ENCODE measurements at places on chromosomes 12 and 14.

DNA sequence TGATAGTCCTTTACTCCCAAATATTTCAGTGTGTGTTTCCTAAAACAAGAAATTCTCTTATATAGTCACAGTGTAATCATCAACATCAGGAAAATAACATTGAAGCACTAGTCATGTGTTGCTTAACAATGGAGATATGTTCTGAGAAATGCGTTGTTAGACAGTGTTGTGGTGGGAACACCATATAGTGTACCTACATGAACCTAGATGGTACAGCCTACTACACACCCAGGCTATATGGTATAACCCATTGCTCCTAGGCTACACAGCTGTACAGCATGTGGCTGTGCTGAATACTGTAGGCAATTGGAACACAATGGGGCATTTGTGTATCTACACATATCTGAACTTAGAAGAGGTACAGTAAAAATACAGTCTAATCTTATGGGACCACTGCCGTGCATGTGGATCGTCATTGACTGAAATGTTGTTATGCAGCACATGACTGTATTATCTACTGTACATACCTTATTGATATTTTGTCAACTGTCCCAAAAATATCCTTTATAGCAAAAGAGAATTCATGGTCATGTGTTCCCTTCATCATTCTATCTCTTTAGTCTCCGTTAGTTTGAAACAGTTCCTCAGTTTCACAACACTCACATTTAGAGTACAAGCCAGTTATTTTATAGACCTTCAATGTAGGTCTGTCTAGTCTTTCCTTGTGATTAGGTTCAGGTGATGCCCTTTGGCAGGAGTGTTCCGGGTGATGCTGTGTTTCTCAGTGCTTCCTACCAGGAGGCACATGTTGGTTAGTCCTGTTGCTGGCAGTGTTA, 109.7 kb downstream of the SLC25A47 start:
- H3K27ac ChIP-seq: no peak overlapping the region
- no peak overlapping the region for H3K4me3 ChIP-seq
- no peak for DNase-seq

DNA sequence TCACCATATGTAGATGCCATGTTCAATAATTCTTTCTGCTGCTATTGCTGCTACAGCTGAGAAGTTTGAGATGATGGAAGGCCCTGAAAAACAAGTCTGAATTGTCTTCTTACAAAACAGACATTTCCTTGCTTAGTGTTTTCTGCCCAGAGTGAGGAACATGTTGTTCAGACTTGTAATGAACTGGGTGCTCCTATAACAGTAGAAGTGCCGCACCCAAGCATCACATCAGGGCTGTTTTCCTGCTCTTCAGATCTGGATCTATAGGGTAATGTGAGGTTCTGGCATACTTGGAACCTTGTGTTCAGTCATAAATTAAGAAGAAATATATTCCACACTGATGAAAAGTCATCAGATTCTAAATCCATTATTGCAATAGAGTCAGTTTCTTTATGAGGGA, 171.9 kb upstream of the DIO2 start:
- H3K36me3 ChIP-seq: no peaks in the 10 kb centered on the region
- no peak overlapping the region for H3K27ac ChIP-seq
- no peaks in the 10 kb centered on the region for H3K4me1 ChIP-seq
- no peaks in the 10 kb centered on the region for H3K27me3 ChIP-seq

- no peaks in the 10 kb centered on the region for H3K27me3 ChIP-seq
- no peak for DNase-seq
- no peaks in the 10 kb centered on the region for H3K4me1 ChIP-seq
- no peaks in the 10 kb centered on the region for H3K36me3 ChIP-seq
- H3K27ac ChIP-seq: no peak overlapping the region
Observed at GRCh38 chr14:100096656-100097055, 31.4 kb downstream of the EVL start.

GRCh38 chr12:132874175-132874574, 13.2 kb downstream of the CHFR start:
- DNase-seq: no peak
- no peak overlapping the region for H3K27ac ChIP-seq
- H3K4me3 ChIP-seq: no peak overlapping the region
- H3K4me1 ChIP-seq: no peaks in the 10 kb centered on the region

DNA sequence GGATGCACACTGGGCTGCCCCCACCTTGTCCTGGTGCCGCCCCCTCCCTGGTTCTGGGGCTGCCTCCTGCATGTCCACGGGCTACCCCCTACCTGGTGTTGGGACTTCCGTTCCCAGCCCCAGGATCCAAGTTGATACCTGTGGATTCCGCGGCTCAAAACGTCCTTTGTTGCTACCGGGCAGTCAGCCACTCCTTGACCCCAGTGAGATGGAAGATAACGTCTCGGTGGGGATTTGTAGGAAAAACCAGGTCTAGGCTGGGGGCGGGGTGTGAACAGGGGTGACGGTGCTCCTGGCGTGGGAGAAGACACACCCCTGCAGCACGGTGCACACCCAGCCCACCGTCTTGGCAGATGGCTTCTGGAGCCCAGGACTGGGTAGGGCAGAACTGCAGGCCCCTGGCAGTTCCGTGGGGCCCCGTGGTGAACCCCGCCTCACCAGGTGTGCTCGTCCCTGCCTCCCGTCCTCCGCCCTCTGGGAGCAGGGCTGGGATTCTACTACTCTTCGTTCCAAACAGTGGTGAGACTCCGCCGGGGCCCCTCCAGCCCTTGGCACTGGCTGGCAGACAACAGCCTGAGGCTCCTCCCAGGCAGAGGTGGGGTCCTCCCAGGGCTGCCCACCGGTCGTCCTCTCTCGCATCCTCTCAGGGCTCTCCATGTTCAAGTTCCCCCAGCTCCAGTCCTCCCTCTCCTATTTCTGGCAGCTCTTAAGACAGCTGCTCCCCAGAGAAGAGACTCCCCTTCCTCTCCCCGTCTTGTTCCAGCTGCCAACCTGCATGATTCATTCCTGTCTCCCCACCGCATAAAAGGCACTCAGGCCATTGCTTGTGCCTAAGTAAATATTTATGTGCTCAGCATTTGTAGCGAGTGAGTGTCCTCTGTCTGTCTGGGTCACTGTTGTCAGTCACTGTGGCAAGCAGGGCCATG, 75.5 kb downstream of the FBXL14 start:
- peak overlapping the region; percentile 15 for H3K4me3 ChIP-seq
- no peak overlapping the region for H3K27ac ChIP-seq
- DNase-seq: no peak
- H3K27me3 ChIP-seq: no peaks in the 10 kb centered on the region
- H3K4me1 ChIP-seq: no peaks in the 10 kb centered on the region
- no peaks in the 10 kb centered on the region for H3K36me3 ChIP-seq

GRCh38 chr12:103742349-103742932, 98.6 kb downstream of the NT5DC3 start:
- no peaks in the 10 kb centered on the region for H3K4me1 ChIP-seq
- peak overlapping the region; percentile 25 for H3K27ac ChIP-seq
- H3K27me3 ChIP-seq: no peaks in the 10 kb centered on the region
- no peak overlapping the region for H3K4me3 ChIP-seq
- peak; percentile 76 for DNase-seq

DNA sequence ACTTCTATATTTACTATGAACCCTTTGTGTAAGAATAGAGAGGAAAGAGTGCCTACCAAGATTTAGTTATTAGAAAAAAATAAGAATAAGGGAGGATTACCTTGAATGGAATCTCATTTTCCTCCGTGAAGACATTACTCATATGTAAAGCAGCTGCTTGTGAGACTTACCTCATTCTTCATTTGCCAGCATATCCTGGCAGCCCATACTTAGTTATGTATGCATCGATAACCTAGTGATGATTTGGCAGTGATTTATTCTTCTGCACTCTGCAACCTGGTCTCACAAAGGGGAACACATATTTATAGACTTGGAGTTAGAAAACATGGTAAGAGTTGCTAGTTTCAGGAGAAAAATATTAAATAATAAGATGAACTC, 56.8 kb downstream of the LRFN5 start:
- no peaks in the 10 kb centered on the region for H3K27me3 ChIP-seq
- H3K27ac ChIP-seq: no peak overlapping the region
- H3K36me3 ChIP-seq: no peaks in the 10 kb centered on the region
- no peak overlapping the region for H3K4me3 ChIP-seq
- H3K4me1 ChIP-seq: no peaks in the 10 kb centered on the region
- DNase-seq: no peak

GRCh38 chr14:31410048-31410650, 10.2 kb downstream of the HEATR5A start:
- no peak overlapping the region for H3K4me3 ChIP-seq
- no peaks in the 10 kb centered on the region for H3K36me3 ChIP-seq
- no peak overlapping the region for H3K27ac ChIP-seq
- peaks cover 3% of the 10 kb centered on the region for H3K4me1 ChIP-seq
- H3K27me3 ChIP-seq: no peaks in the 10 kb centered on the region

GRCh38 chr12:68633614-68634558, 23.2 kb downstream of the RAP1B start:
- no peak overlapping the region for H3K27ac ChIP-seq
- H3K4me1 ChIP-seq: no peaks in the 10 kb centered on the region
- no peaks in the 10 kb centered on the region for H3K27me3 ChIP-seq
- no peak for DNase-seq
- no peaks in the 10 kb centered on the region for H3K36me3 ChIP-seq

GRCh38 chr12:104522985-104523722, 66.4 kb downstream of the CHST11 start:
- no peak for DNase-seq
- H3K4me1 ChIP-seq: no peaks in the 10 kb centered on the region
- H3K27ac ChIP-seq: no peak overlapping the region
- H3K4me3 ChIP-seq: no peak overlapping the region
- H3K36me3 ChIP-seq: no peaks in the 10 kb centered on the region
- no peaks in the 10 kb centered on the region for H3K27me3 ChIP-seq

DNA sequence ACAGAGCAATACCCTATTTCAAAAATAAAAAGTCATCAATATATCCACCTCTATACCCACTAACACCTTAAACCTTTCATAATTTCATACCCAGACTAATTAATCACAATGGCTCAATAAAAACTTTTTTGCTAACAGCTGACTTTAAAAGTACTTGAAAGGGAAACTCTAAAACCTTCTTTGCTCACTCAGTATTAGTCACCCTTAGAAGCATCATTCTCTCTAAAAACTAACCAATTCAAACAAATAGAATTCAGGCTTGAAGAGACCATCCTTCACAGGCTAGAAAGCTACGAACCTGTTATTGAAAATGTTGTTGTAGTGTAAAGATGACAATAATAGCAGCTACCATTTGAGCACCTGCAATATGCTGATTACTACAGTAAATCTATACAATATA, 37.2 kb downstream of the HECTD1 start:
- H3K4me1 ChIP-seq: no peaks in the 10 kb centered on the region
- H3K27me3 ChIP-seq: no peaks in the 10 kb centered on the region
- peaks cover 18% of the 10 kb centered on the region for H3K36me3 ChIP-seq
- no peak overlapping the region for H3K27ac ChIP-seq

DNA sequence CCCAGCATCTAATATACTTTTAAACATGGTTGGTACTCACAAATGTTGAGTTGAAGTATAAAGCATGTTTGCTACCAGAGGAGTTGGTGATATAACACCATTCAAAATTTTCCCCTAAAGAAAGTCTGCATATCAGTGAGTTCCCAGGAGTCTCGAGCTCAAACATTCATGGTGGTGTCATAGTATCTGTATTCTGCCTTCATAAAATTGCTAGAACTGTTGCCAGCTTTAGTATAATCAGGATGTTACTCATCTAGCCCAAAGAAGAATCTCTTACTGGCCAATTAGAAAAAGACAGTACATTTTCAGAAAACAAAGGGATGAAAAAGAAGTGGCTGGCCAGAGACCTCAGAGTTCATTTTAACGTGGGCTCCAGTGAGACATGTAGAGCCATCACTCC, 374.7 kb downstream of the KCNH5 start:
- H3K36me3 ChIP-seq: no peaks in the 10 kb centered on the region
- no peaks in the 10 kb centered on the region for H3K27me3 ChIP-seq
- H3K4me3 ChIP-seq: no peak overlapping the region
- H3K27ac ChIP-seq: no peak overlapping the region
- no peak for DNase-seq

- H3K27ac ChIP-seq: peak overlapping the region; percentile 98
- no peaks in the 10 kb centered on the region for H3K27me3 ChIP-seq
- H3K4me3 ChIP-seq: peak overlapping the region; percentile 84
- DNase-seq: peak; percentile 56
Observed at GRCh38 chr12:948238-948637, 1.3 kb downstream of the RAD52 start.

GRCh38 chr14:38079268-38079667, 128.4 kb upstream of the SSTR1 start:
- no peak for DNase-seq
- no peak overlapping the region for H3K27ac ChIP-seq
- no peak overlapping the region for H3K4me3 ChIP-seq

DNA sequence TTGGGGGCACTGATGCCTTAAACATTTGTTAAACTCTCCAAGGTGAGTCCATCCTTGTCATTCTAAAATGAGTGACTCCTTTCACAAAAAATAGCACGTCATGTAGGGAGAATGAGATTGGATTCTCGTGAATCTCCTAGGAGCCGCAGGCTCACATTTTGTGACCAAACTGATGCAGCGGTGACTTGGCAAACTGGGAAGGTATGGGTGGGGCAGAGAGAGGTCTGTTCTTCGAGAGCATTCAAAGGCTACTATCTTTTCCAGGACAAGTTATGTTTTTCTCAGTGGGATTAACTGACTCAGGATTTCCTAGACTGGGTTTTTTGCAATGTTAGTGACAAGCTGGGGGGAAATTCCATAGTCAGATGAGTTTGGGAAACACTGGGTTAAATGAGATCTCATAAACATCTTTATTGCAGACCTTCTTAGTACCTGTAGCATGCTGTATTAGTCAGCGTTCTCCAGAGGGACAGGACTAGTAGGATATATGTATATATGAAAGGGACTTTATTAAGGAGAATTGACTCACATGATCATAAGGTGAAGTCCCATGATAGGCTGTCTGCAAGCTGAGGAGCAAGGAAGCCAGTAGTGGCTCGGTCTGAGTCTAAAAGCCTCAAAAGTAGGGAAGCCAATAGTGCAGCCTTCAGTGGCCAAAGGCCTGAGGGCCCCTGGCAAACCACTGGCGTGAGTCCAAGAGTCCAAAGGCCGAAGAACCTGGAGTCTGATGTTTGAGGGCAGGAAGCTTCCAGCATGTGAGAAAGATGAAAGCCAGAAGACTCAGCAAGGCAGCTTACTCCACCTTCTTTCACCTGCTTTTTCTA, 61.0 kb downstream of the FOXN4 start:
- H3K36me3 ChIP-seq: no peaks in the 10 kb centered on the region
- H3K4me3 ChIP-seq: no peak overlapping the region
- DNase-seq: peak; percentile 72
- no peaks in the 10 kb centered on the region for H3K4me1 ChIP-seq
- no peak overlapping the region for H3K27ac ChIP-seq
